ENCODE measurements at places on chromosomes 11 and 22.

DNA sequence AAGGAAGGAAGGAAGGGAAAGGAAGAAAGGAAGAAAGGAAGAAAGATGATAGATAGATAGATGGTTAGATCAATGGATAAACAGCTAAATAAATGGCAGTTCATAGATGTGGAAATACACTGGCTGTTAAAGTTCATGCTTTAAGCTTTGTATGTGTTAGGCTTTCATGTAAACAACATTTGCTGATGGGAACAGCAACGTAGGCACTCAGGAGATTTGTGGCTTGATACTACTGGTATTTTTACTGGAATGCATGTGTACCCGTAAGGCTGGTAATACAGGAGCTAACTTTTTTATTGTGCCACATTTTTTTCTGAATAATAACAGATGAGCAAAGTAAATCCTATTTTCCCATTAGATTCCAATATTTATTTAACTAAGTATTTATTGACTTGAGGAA is 85.6 kb downstream of the NCAM1 start:
- DNase-seq: no peak

GRCh38 chr11:131644204-131644795 is 273.9 kb downstream of the NTM start:
- no peak for DNase-seq

- no peak for DNase-seq
Measured at GRCh38 chr11:117837070-117837776, 12.7 kb upstream of the FXYD2 start.

GRCh38 chr22:30314915-30315314 is 11.8 kb downstream of the TBC1D10A start:
- peak; percentile 54 for DNase-seq

DNA sequence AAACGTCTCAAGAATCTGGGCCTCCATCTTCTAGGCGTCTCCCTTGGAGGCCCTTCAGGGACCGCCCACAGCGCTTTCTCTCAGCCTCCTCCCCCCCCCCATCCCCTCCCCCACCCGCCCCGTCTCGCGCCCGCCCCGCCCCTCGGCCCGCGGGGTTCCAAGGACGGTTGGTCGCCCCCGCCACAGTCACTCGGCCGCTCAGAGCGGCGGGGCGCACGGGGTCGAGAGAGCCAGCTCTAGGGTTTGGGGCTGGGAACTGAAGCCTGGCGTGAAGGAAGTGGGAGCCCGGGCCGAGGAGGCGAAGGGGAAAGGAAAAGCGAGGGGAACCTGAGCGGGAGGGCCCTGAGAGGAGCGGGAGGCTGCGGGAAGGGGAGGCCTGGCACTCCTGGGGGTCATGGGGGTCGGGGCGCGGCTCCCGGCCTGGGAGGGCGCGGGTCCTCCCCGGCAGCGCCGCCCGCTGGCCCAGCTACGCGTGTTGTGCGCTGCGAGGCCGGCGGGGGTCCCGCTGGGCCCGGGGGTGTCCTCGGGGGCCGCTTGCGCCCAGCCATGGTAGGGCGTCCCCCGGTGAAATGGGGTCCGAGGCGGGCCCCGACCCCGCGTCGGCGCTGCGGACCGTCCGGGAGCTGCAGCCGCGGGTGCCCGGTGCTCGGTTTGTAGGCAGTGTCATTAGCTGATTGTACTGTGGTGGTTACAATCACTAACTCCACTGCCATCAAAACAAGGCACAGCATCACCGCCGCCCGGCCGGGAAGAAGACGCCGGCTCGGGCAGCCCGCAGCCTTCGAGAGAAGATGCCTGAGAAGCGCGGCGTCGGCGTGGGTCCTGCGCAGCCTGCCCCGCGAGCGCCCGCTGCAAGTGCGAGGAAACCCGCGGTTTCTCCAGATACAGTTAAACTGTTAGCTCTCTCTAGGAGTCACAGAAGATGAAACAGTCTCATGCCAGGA is at the start of gene BTG4:
TSS of gene BTG4 (minus strand) at position 91 of the 944 bp plus-strand sequence. CDS start 13,610 bp downstream, outside the sequence.
- DNase-seq: no peak

GRCh38 chr22:23035557-23036277 is 34.6 kb upstream of the GNAZ start:
- DNase-seq: no peak

- DNase-seq: no peak
Measured at GRCh38 chr11:16727806-16728205, 10.6 kb upstream of the C11orf58 start.

DNA sequence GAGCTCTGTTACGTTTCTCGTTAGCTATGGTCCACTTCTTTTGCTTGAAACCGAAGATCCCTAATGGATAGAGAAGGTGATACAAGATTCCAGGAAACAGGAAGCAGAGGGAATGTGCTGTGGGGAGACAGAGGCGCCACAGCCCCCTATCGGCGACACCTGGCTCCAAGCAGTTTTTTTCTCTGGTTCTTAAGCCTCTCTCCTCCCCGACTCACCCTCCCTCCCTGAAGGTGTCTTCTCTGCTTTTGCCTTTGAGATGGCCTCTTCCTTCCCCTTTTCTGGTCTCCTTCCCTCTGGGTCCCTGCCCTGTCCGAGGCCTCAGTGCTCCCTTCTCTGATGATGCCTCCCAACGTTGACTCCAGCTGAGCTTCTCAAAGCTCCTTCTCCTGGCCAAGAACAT is 14.2 kb upstream of the APOBEC3A start:
- DNase-seq: no peak

GRCh38 chr11:2077061-2077802 is 62.0 kb downstream of the IGF2 start:
- DNase-seq: no peak

GRCh38 chr11:47971501-47971900 is 8.9 kb upstream of the PTPRJ start:
- DNase-seq: no peak

DNA sequence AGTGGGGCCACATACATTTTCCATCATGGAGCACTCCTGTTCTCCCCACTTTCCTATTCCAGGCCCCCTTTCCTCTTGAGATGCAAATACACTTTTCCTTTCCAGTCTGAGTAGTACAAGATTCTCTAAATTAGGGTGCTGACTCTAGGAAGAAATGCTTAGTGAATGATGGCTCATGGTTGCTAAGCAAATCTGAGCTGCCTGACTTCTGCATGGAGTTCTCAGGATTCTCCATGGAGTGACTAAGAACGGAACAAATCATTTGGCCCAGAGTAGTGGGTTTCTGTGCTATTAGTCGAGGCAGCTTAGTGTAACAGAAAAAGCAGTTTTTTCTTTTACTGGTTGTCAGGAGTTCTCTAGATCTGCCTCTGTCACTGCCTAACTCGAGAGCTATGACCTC is 65.4 kb upstream of the NTM start:
- DNase-seq: no peak

DNA sequence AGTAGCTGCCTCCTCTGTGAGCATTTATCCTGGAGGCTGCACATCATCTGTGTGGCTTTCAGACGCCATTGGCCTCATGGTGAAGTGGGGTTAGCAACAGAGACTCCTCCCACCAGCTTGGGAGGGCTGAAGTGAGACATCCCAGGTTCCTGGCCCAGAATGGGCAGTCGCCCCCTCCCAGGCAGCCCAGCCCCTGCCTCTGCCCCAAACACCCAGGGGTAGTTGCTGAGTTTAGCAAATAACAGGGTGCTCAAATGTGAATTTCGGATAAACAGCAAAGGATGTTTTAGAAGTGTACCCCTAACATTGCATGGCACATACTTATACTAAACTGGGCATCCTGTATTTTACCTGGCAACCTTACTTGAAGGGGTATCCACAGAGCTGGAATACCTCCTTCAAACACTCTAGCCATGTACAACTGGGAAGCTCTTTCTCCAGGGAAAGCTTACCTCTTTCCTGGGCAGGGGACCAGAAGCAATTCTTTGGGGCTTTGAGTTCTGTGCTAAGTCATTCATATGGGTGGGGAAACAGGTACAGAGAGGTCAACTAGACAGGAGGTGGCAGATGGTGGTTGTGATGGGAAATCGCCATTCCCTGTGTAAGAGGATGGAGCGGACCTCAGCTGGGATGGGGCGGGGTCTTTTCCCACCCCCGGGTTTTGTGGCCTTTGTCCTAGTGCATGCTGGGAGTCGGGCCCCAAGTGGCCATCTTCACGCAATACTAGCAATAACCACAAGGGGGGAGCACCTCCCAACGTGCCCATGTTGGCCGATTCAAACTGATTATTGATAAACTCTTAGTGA is 19.3 kb downstream of the MTFP1 start:
- no peak for DNase-seq

- no peak for DNase-seq
Measured at GRCh38 chr11:58276151-58276550, 8.1 kb upstream of the OR10W1 start.

GRCh38 chr11:75431533-75432525 is 1.2 kb downstream of the KLHL35 start:
- no peak for DNase-seq

DNA sequence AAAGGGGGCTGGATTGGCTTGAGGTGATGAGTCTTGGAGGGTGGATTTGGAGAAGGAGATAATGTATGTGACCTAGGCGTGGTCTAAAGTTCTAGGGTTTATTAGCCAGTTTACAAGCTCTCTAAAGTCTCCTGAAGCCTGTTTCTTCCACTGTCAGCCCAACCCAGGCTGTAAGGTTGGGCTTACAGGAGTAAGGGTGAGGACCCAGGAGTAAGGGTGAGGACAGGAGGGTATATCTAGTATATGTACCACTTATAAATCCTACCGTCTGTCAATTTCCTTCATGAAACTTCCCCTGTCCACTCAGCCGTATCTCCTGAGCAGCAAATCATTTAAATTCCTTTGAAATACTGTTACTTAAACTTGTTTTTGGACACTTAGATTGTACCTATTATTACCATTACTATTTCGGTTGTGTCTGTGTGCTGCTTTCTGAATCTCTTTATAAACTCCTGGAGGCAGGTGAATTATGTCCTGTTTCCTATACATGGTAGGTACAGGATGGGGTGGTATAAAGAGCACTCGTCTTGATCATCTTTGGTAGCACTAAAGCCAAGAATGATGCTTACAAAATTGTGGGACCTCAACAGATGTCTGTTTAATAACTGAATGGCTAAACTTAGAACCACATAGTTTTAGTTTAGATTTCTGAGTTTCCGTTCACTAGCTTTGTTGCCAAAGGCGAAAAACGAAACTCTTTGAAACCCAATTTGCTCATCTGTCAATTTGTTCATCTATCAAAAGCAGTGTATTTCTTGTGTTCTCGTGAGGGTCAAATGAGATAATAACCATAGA is 192.0 kb downstream of the GRIK4 start:
- no peak for DNase-seq

GRCh38 chr11:71182791-71183677 is 69.3 kb downstream of the SHANK2 start:
- DNase-seq: no peak

DNA sequence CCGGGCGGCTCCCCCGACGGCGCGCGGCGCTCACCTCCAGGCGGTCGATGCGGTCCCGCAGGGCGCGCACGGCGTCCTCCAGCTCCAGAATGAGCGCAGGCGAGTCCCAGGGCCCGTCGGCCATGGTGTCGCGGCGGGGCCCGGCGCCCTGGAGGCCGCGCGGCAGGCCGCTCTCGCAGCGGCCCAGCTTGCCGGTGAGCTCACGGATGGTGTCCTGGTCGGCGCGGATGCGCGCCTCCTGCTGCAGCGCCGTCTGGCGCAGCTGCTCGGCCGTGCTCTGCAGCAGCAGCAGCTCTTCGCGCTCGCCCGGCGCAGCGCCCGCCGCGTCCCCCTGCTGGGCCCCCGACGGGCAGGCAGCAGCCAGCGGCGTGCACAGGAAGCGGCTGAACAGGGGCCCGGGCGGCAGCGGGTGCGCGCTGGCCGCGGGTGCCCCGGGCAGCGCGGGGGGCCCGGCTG is 599 bp downstream of the NPTXR start:
- peak; percentile 49 for DNase-seq

DNA sequence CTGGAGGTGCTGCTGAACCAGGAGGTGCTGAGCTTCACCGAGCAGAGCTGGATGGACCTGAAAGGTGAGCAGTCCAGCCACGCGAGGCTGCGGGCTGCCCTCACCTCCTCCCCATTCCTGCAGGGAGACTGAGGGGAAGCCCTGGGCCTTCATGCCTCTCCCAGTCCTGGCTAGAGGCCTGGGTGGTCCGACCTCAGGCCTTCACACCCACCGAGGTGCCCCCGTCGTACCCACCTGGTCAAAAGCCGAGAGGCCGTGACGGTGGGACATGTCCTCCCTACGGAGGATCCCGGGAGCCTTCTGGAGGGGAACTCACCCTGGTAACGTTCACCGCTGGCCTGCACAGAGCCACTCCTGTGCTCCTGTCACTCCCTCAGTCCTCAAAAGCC is 5.1 kb downstream of the SUSD2 start:
- DNase-seq: no peak

- DNase-seq: no peak
Measured at GRCh38 chr11:36243641-36244040, 45.6 kb downstream of the COMMD9 start.

GRCh38 chr22:25791556-25791955 is 49.6 kb downstream of the MYO18B start:
- DNase-seq: no peak

DNA sequence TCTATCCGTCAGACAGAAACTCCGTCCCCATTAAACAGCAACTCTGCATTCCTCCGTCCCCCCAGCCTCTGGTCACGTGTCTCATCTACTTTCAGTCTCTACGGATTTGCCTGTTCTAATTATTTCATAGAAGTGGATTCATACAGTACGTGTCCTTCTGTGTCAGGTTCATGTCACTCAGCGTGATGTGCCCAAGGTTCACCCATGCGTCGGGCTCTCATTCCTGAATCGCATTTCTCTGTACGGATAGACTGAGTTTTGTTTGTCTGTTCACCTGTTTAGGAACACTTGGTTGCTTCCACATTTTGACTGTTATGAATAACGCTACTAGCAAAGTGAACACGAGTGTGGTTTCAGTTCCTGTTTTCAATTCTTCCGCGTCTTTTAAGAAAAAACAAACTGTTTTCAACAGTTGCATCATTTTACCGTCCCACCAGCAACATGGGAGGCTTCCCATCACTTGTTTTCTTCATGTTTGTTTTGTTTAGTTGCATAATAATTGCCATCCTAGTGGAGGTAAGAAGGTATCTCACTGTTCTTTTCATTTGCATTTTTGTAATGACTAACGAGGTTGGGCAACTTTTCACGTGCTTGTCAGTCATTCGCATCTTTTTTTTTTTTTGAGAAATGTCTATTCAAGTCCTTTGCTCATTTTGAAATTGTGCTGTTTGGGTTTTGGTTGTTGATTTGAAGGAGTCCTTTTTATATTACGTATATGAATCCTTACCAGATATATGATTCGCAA is 8.9 kb upstream of the NLRP6 start:
- no peak for DNase-seq

DNA sequence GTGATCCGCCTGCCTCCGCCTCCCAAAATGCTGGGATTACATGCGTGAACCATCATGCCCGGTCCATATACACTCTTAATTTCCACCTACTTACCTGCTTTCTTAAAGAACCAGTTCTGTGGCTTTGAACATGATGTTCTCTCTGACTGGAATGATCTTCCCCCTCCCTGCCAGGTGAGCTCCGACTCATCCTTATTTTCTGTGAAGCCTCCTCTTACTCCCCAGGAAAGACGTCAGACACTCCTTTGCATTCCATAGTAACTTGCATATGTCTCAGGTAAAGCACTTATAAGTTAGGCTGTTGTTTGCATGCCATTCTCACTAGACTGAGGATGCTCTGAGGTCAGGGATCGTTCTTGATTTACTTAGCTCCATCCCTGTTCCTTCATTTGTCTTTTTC is 91.8 kb upstream of the RAB1B start:
- no peak for DNase-seq

GRCh38 chr11:126378763-126379162 is 23.3 kb downstream of the ST3GAL4 start:
- no peak for DNase-seq
